Erythroblast (primary cell): ENCODE measurements at places on chromosomes 7 and 10.

DNA sequence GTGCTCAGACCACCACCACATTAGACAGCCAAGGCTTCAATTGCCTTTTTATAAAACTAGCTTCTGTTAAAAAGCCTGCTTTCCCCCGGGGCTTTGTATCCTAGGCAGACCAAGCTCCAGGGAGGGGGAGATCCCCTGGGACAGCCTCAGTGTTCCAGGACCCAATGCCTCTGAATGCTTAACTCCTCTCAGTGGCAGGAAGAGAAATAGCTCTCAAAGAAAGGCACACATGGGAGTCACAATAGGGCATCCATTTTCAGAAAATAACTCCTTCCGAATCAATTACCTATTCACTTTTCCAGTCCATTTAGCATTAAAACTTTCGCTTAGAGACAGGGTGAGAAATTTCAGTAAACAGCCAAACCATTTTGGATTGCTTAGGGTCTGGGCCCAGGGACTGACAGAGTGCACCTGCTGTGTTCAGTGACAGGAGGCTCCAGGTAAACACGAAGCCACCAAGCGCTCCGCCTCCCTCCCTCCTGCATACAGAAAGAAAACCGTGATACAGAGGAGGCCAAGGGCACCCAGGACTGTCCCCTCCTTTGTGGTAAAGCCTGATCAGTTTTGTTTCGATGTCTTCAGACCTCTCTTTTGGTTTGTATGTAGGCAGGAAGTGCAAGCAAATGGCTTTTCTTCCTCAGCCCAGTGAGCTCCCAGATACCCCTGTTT lies 599.7 kb downstream of the KCNMA1 start:
- DNase-seq = no peak

GRCh38 chr10:44198096-44198779 lies 186.7 kb downstream of the CXCL12 start:
- no peak for DNase-seq

GRCh38 chr10:76285515-76285914 lies 854.1 kb downstream of the LRMDA start:
- no peak for DNase-seq

DNA sequence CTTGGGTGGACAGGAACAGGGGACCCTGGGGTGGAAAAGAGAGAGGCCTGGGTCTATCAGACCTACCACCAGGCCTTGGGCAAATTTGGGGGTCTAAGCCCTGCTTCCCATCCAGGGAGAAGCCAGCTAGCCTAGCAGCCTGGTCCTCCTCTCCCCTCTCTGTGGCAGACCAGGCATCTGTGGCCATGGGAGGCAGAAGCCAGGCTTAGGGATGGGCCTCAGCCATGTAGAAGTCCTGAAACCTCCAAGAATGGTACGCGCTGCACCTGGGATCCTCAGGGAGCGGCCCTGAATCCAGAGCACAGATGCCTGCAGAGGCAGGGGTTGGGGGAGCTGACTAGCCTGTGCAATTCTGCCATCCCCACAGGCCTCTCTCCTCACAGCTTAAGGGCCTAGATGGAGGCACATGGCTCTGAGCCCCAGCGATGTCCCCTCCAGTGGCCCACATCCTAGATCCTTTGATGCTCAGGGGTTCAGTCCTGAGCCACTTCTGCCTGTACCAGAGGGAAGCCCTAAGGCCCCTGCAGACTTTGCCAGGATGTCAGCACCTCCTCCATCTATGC lies 21.2 kb downstream of the GRID1 start:
- DNase-seq = no peak

DNA sequence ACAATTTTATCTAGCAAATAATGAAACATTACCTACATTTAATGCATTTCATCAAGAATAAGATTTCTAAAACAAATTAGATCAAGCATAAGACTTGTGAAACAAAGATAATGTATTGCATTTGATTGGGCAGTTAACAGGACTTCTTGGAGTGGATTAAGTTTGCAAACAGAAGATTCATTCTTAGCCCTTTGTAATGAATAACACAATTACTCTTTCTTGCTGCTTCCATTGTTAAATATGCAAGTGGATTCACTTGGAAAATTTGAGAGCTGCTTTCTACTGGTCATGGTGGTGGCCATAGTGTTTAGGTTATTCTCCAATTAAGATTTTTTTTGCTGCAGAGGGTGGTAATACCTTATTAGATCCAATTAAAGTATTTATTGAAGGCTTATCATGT lies 6.0 kb downstream of the PPP1R9A start:
- no peak for DNase-seq

DNA sequence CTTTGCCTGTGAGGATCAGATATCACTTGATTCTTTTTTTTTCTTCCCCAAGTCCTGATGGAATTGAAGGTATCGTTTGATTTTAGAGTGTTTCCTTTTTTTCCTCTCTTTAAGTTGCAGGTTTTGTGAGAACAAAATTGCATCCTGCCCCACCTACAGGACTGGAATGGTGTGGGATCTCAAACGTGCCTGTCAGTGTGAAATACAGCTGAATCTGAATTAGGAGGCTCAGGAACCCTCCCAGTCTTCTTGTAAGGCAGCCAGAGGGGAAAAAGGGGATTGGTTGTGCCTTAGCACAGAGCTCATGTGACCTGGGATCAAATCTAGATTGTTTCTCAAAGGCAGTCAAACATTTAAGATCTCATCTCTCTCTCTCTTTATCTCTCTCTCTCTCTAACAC lies 32.7 kb upstream of the KLHL7 start:
- DNase-seq = peak; percentile 7

DNA sequence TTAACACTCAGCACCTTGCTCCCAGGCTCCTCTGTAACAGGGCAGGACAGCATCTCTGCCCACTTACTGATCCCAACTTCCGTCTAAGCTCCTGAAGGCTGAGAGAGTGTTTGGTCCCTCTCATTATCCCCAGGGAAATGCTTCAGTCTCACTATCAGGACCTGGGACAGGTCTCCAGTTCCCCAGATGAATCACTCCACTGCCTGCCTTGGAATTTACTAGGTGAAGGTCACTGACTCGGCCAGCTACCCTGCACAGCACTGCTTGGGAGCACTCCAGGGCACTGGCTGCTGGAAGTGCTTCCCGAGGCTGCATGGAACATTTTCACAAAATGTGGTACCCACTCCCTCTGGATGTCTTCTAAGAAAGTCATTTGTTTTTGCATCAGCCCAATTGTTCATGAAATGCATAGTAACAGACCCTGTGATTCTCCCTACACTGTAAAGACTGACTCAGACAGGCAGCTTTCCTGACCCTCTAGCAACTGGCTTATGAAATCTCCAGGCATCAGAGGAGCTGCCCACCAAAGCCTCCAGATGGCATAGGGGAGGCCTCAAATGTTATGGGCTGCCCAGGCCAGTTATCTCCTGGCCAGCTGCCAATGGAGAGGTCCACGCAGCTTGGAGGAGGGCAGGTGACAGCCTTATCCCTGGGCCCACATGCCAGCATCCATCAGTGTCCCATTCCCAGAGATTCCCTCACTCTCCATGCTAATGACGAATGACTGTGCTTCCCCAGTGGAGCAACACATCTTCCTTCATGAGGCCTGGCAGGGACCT lies 89.1 kb downstream of the GFRA1 start:
- no peak for DNase-seq

DNA sequence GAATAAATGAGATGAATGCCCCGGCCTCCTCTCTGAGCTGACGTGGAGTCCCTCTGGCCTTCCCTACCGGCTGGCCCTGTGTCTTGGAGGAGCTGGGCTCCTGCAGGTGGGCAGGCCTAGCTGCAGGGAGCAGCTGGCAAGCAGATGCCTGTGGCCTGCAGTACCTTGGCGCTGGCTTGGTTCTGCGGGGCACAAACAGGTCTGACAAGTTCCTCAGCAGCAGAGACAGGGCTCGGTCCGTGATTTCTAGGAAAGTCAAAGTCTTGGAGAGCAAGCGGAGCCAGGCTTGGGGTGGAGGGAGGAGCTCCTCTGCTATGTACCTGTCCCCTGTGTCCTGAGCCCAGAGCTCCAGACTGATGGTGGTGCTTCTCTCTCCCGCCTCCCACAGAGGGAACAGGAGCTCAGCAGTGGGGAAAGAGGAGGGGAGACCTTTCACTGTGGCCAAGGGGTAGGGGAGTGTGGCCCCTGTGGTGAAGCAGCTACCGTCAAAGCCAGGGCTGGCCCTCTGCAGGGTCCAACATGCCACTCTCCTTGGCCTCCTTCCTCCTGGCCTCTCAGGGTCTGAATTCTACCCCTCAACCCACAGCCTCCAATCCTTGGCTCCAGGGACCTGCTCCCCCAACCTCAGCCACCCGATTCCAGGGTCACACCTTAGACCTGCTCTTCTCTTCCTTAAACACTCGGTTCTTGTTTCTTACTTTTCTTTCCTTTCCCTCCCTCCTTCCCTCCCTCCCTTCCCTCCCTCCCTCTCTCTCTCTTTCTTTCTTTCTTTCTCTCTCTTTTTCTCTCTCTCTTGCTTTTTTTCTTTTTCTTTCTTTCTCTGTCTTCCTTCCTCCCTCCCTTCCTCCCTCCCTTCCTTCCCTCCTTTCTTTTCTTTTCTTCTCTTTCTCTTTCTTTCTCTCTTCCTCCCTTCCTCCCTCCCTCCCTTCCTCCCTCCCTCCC lies 20.1 kb downstream of the MYL10 start:
- no peak for DNase-seq

DNA sequence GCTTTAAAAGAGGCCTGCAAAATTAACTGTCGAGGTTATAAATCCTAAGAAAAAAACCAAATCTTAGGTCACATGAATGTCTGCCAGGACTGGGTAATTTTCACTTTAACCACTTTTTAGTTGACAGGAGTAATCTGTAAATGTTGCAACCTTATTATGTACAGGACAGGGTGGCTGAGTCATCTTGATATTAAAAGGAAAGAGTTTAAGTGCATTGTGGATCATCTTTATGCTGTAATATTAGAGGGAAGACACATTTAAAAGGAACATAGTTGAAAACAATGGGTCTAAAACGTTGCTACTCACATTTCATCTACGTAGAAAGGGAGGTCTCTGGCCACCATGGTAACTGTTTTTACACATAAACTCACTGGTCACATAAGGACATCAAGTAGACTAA lies 115.5 kb downstream of the LSMEM1 start:
- no peak for DNase-seq

DNA sequence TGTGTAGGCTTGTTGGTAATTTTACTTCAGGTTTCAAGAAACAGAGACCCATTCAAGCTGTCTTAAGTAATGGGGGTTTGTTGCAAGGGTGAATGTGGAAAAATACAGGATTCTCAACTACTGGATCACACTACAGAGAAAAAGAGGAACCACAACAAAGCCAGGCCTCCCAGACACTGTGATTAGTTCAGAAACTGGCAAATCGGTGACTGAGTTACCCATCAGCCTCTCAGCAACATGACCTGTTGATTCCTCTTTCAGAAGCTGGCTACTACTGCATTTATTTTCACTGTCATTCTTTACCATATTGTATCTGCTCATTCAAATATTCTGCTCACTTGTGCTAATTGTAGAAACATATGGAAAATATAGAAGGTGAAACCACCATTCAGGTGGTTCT lies 16.0 kb downstream of the CCDC71L start:
- no peak for DNase-seq

- no peak for DNase-seq
Measured at GRCh38 chr10:57624066-57624465, 643.6 kb downstream of the IPMK start.

GRCh38 chr10:63241841-63242281 lies 108.7 kb downstream of the NRBF2 start:
- DNase-seq = no peak

DNA sequence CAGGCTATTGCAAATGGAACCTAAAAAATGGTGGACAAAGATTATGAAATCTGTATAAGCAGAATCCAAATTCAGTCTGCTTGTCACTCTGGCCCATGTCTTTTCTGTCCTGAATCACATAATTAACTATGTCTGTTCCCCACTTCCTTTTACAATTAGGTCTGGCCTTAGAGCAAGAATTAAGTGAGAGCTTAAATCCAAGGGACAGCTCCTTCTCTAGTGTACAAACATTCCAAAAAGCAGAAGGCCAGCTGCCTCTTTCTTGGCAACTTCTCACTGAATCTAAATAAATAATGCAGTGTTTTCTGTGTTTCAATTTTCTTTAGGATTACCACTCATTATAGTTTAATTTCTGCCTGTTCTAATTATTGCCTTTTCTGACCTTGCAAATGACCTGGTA lies 39.3 kb upstream of the NEBL start:
- no peak for DNase-seq

DNA sequence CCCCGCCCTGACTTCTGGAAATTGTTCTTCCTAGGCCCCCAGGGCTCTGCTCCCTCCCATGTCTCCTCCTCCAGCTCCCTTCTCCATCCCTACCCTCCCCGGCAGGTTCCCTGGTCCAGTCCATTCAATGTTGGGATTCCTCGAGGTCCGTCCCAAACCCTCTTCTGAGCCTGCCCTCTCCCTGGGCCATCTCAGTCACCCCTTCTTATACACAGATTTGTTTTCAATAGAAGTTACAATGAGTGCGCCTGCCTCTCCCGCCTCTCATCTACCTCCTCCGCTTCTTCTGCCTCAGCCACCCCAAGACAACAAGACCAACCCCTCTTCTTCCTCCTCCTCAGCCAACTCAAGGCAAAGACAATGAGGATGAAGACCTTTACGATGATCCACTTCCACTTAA lies 67.9 kb downstream of the OAT start:
- no peak for DNase-seq

GRCh38 chr7:76139670-76140069 lies 62.0 kb upstream of the SRRM3 start:
- no peak for DNase-seq

GRCh38 chr10:21497177-21497807 lies 28.2 kb downstream of the SKIDA1 start:
- DNase-seq = peak; percentile 43

- no peak for DNase-seq
Measured at GRCh38 chr10:115624448-115624847, 531.3 kb downstream of the ATRNL1 start.

GRCh38 chr10:12720217-12720981 lies 281.1 kb downstream of the CCDC3 start:
- peak; percentile 5 for DNase-seq
